ENCODE measurements at places on chromosomes 12 and 14.

GRCh38 chr12:19209661-19210060 lies 80.1 kb downstream of the PLEKHA5 start:
- no peak for DNase-seq

DNA sequence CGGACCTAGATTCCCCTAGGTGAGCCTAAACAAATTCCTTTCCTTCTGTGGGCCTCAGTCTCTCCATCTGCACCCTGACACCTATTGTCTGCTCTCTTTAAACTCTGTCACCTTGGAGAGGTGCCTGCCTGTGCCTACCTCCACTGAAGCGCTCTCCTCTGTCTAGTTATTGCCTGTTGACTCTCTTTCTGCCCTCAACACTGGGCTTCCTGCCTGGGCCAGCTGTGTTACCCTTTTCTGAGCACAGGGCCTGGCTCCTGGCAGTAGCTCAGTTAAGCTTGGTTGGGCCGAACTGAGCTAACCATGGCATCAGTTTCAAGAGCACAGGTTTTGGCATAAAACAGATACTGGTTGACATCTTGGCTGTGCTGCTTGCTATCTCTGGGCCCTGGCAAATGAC lies 43.5 kb downstream of the PRMT8 start:
- no peak for DNase-seq

- DNase-seq: no peak
These were observed 167.1 kb downstream of the KIF21A start for GRCh38 chr12:39275846-39276245.

- peak; percentile 11 for DNase-seq
These were observed 2.1 kb downstream of the TTC6 start for GRCh38 chr14:37597538-37597913.

DNA sequence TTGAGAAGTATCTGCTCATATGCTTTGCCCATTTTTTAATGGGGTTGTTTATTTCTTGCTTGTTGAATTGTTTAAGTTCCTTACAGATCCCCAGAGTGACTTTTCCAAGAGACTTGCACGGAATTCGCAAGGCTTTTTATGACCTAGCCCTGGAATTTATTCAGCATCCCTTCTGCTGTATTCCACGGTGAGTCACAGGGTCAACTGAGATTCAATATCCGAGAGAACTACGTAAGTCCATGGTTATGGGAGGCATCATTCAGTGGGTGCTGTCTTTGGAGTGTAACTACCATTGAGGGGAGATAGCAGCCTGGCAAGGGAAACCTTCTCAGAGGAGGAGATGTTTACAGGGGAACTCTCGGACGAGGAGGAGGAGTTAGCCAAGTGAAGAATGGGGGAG lies 20.9 kb upstream of the GPRC5A start:
- DNase-seq: no peak

DNA sequence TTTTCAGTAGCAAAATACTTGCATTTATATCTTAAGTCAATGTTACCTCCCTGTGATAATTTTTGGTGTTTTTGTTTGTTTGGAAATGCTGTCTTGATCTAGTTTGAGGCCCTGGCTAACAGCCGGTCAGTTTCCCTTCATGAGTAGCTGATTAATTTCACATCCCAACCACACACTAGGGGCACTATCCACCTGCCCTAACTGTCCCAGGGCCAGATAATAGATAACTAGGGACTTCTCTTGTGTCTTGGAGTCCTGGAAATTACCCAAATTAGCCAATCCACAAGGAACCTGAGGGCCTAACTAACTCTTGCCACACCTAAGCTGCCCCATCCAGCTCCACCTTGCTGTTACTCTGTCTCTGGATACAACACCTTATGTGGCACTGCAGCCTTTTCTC lies 399.9 kb downstream of the FOXG1 start:
- DNase-seq: no peak

DNA sequence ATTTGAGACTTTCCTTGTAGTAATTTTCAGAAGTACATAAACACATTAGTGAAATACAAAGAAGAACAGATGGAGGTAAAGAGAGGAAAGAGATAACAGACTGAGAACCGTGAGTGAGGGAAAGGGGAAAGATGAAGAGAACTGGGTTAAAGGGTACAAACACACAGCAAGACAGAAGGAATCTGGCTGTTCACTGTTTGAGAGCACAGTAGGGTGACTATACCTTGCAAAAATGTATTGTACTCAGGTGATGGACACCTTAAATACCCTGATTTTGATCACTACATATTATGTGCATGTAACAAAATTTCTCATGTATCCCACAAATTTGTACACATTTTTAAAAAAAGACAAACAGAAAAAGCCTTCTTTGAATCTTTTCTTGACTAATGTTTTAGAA lies 2.7 kb upstream of the TRHDE start:
- DNase-seq: no peak

GRCh38 chr12:57175428-57176138 lies 28.2 kb upstream of the LRP1-AS start:
- DNase-seq: peak; percentile 54

GRCh38 chr14:23608454-23608853 lies 27.7 kb upstream of the DHRS2 start:
- DNase-seq: no peak

GRCh38 chr14:41604721-41605531 lies 1.8 kb upstream of the LRFN5 start:
- DNase-seq: peak; percentile 92

DNA sequence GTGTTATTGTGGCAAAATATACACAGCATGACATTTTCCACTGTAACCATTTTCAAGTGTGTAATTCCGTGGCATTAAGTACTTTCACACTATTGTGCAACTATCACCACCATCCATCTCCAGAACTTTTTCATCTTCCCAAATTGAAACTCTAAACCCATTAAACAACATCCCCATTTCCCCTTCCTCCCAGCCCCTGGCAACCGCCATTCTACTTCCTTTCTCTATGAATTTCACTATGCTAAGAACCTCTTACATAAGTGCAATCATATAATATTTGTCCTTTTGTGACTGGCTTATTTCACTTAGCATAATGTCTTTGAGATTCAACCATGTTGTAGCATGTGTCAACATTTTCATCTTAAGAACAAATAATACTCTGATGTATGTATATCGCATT lies 67.8 kb upstream of the PYGL start:
- DNase-seq: no peak

DNA sequence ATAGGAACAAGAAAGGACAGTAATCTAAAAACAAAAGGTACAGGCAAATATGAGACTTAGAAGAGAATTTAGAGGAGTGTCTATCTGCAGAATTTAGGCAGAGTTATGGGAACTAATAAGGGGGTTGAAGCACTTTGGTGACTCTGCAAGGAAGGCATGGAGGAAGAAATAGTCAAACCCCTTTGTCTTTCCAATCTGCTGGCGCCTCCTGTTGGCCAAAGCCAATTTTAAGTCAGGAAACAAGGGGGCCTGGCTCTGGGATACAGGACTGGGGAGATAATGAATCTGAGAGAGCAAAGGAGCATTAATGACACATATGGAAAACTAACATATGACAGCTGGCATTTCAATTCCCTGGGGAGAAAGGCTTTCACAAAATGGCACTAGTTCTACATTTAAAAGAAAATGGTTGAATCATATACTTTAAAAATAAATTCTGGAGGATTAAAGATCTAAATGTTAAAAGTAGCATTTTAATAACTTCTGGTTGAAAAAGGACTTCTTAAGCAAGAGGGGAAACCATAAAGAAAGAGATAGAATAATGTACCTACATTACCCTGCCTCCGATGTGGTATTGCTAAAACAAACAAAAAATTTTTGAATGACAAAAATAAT lies 48.5 kb upstream of the CSRP2 start:
- no peak for DNase-seq

DNA sequence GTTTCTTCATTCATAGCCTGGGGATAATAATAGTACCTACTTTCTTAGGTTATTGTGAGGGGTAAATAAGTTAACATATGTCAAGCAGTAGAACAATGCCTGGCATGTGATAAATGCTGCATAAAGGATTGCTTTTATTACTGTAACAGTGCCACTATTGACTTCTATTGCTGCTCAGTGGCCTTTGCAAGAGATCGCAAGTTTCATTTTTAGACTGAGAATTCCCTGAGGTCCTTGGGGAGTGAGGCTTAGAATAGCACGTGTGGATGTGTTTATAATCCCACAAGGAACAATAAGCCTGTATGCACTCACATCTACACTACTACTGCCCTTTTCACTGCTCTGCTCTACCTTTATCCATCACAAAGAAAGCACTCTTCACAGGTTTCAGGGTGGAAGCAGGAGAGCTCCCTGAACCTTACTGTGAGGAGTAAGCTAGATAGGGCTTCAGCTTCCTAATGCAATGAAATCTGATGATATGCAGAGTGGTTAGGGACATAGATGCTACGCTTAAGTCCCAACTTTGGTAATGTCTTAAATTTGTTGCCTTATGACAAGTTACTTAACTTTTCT lies 302.6 kb downstream of the SNAPC1 start:
- DNase-seq: no peak

DNA sequence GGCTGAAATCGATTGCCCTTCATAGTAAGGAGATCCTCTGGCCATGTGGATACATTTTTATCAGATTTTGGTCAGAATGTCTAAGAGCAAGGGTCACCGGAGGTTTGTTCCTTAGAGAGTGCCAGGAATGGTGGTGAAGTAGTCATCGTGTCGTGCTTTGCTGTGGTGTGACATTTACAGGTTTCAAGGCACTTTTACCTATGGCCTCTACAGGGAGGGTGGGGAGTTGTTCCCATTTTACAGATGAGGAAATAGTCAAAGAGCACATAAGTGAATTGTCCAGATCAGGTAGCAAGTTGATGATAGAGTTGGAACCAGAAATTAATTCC lies 57.2 kb downstream of the WDR20 start:
- DNase-seq: no peak

DNA sequence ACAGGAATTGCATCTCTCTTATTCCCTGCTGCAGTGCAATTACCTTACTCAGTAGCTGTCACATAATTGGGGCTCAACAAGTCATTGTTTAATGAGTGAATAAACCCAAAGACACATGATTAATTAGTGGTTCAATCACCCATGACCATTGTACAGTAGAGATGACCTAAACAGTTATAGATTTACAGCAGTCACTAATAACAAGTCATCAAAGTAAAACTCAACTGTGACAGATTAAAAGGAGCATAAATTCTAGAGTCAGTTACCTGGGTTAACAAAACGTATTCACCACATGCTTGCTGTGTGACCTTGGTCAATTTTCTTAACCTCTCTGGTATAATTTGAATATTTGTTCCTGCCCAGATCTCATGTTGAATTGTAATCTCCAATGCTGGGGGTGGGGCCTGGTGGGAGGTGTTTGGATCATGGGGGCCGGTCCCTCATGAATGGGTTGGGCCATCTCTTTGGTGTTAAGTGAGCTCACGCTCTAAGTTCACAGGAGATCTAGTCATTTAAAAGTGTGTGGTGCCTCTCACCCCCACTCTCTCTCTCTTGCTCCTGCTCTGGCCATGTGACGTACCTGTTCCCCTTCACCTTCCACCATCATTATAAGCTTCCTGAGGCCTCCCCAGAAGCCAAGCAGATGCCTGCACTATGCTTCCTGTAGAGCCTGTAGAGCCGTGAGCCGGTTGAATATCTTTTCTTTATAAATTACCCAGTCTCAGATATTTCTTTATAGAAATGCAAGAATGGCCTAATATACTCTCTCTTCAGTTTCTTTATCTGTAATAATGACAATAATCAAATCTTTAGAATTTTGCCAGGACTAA lies 141.9 kb upstream of the PLEKHG7 start:
- DNase-seq: no peak

- no peak for DNase-seq
These were observed 68.5 kb downstream of the FBXL14 start for GRCh38 chr12:1525858-1526257.

GRCh38 chr12:122204167-122205052 lies 901 bp downstream of the B3GNT4 start:
- no peak for DNase-seq

DNA sequence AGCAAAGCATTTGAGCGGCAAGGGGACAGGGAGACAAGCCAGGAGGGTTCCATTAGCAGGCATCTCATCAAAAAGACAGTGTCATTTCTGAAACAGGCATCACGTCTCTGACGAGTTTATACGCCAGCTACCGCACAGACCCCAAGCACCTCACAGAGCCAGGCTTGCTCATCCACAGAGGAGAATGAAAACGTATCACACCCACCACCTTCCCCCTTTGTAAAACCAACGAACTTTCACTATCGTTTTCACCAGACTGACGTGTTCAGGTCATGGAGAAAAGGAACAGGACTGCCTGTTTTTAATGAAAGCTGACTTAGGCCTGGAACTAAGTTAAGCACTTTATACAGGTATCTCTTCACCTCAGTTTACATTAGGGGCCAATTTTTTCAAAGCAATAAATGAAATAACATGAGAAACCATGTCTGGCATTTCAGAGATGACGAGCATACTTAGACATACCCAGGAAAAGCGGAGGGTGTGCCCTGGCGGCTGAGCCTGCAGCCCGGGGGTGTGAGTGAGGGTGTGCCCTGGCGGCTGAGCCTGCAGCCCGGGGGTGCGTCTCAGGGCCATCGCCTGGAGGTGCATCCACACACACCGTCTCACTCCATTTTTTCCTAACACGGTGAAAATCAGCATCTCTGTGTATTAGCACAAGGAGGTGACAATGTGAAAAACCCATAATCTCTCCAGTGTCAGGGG lies 41.9 kb downstream of the STX2 start:
- no peak for DNase-seq
